IMR-90 (cell line): ENCODE measurements at places on chromosomes 1 and 21. TPM values are rescaled to one million over a fixed set of nuclear protein-coding genes. Genes with fewer than 3 reads are reported as not detected.

The KCNQ4 gene
- total RNA-seq, result not detected in 2 replicates

The ARTN gene
- total RNA-seq, result not detected in 2 replicates

The CLCNKB gene
- total RNA-seq, result not detected in 2 replicates

DNA sequence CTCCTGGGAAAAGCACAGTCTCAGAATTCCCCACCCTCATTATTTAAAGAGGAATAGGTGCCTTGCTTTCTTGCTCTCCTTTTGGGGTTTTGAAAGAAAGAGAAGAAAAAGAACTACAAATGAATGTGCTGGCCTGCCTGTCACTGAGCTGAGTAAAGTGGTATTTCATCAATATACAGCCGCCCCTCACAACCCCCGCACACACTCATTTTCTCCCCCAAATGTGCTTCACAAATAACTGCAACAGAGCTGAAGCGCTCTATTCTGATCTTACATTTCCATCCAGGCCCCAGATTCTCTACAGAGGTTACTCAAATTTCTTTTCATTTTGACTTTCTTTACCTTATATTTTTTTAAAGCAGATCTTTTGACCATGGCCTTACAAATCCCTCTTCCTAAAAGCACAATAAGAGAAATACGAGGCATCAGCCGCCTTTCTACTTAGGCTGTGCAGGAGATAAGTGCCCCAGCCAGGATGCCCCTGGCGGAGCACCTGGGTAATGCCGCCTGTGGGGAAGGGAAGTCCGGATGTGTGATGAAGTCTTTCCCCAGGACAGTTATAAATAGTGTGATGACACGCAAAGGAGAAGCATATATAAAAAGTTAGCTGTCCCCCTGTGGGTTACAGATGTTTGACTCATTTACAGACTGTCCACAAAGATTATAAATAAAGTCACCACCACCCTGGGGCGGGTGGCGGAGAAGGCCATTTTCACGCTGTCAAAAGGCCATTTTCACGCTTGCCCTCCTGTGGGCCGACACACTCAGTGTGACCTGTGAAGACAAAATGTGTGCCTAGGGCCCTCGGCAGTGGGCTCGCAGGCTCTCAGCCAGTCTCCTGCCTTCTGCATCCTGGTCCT lies 6.5 kb downstream of the KCNN3 start:
- peak; percentile 75 for DNase-seq

The SEMA6C gene
- 0.36 and 0.56 TPM in 2 replicates for total RNA-seq

DNA sequence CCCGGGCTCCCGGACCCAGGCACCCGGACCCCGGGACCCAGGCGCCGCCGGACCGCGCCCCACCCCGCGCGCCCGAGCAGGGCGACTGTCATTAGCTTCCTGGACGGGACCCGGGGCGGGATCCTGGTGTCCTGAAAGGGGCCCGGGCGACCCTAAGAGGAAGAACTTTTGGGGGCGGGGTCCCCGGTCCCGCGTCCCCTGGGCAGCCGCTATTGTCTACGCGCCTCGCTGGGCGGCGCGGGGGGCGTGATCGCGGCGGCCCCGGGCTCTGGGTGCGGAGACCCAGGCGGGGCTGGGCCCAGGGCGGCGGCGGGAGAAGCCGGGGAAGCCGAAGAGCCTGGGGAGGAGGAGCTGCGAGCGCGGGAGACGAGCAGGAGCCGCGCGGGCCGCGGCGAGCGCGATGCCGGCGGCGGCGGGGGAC lies 465 bp downstream of the HUNK start:
- no peak for DNase-seq

The LENEP gene
- total RNA-seq, result not detected in 2 replicates

DNA sequence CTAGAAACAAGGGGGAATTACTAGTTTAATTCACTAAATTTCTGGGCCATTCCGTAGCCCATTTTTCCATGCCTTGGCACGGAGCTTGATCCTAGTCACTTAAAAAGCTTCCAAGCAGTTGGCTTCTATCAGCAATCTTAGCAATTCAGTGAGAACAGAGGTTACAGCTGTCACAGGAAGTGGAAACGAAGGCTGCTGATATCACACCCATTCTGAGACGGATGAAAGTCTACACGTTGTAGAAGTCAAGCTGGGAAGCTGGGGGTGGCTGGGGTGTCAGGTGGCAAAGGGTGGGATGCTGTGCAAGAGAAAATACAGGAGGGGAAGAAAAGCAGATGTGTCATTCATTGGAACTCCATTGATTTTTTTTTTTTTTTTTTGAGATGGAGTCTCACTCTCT lies 11.8 kb upstream of the STMN1 start:
- peak; percentile 51 for DNase-seq

The AGMAT gene
- 0.18 and 0.28 TPM in 2 replicates for total RNA-seq

- DNase-seq, result no peak
Measured at GRCh38 chr1:196502437-196502836, 105.8 kb downstream of the KCNT2 start.

The IGFN1 gene
- not detected in 2 replicates for total RNA-seq

The LAMC1 gene
- total RNA-seq, result 361 and 394 TPM in 2 replicates

- no peak for DNase-seq
Measured at GRCh38 chr1:202288177-202288576, 53.6 kb downstream of the UBE2T start.

DNA sequence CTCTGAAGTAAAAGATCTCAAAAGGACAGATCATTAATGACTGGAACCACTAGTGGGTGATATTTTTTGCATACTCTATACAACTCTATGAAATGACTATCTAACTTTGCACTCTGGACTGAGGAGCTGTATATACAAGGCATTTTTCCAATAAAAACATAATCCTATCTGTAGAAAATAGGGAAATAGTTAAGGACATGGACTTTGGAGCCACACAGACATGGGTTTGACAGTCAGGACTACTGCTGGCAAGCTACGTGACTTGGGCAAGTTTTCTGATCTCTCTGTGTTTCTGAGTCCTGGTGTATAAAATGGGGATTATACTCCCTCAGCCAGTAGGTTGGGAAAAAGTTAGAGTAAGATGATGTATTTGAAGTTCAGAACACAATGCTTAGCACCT lies 20.9 kb upstream of the HSD3B2 start:
- no peak for DNase-seq

The MDM4 gene
- total RNA-seq, result 19.2 and 20.1 TPM in 2 replicates

GRCh38 chr1:88595355-88596002 lies 88.6 kb upstream of the PKN2 start:
- DNase-seq, result peak; percentile 57

GRCh38 chr1:28127617-28128257 lies 39.3 kb upstream of the EYA3 start:
- DNase-seq, result no peak
